ENCODE measurements at places on chromosomes 16 and 17.

DNA sequence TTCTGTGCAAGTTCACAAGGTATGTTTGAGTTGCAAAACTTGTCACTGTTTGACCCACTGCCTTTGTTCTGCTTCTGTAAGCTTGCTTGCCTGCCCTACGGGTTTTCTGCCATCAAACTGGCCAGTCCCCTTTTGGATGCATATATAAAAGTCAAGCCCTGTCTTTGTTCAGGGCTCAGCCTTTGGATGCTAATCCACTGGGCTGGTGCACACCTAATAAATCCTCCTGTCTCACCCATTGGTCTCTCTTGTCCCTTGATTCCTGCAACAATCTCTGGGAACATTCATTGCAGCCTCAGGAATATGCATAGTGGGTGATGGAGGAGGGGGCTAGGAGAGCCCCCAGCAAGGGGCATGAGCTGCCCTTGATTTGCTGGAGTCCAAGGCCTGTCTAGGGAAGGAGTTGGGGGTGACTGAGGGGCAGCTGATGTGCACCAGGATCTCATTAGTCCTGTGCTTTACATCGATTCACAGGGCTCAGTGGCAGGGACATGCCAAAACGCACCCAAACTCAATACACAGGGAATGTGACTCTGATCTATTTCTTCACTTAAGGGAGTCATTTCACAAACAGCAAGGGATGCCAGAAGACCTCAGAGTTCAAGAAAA lies 225.4 kb upstream of the NLRP1 start:
- no peak for DNase-seq

- DNase-seq = no peak
Observed at GRCh38 chr16:1182316-1182671, 29.4 kb downstream of the CACNA1H start.

DNA sequence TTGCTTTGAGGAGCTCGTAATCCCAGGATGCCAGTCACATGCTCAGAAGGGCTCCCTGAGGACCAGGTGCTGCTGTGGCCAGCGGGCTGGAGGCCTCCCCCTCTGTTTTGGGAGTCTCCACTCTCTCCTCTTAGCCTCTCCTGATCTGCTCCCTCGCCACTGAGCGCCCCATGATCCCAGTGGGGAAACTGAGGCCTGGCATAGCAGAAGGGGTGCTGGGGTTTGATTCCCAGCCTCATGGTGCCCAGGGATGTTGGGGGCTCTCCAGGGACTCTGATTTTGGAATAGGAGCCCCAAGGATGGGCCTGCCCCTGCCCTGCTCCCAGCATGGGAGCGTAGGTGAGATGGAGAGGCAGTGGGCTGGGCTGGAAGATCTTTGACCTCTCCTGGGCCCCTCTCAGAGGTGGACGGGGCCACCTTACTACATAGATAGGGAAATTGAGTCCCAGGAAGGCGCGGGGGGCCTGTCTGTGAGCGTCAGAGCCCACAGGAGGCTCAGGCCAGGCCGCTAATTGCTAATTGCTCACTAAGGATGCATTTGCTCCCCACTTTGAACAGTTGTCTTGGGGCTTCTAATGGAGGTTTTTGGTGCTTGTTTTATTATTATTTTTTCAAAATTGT lies 525 bp upstream of the ADCY7 start:
- DNase-seq = no peak

GRCh38 chr16:30715750-30716445 lies 16.9 kb downstream of the SRCAP start:
- DNase-seq = no peak

- no peak for DNase-seq
Observed at GRCh38 chr17:13025687-13026086, 7.9 kb upstream of the ELAC2 start.

Measured in hindlimb muscle (tissue), 1 donor.